ENCODE measurements at places on chromosomes 7 and 10.

DNA sequence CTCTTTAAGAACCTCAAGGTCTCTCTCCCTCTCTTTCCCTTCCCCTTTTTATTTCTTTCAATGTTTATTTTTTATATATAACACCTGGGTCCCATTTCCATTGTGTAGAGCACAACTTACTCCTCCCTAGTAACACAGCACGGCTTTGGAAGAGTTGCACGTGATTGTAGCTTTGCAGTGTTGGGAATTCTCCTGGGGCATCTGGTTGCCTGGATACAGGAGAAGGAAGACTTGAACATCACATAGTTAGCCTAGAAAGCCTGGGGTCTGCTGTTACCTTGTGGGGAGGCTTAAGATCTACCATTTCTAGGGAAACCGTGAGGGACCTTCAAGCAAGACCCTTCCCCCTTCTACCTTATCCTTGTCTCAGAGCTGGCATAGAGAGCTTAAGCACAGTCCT is 41.1 kb upstream of the NFKB2 start:
- DNase-seq: no peak

- DNase-seq: no peak
Measured at GRCh38 chr10:112004075-112004474, 179.5 kb downstream of the GPAM start.

- no peak for DNase-seq
Measured at GRCh38 chr10:75611993-75612372, 180.6 kb downstream of the LRMDA start.

GRCh38 chr10:73866621-73867020 is 7.7 kb downstream of the CAMK2G start:
- no peak for DNase-seq

DNA sequence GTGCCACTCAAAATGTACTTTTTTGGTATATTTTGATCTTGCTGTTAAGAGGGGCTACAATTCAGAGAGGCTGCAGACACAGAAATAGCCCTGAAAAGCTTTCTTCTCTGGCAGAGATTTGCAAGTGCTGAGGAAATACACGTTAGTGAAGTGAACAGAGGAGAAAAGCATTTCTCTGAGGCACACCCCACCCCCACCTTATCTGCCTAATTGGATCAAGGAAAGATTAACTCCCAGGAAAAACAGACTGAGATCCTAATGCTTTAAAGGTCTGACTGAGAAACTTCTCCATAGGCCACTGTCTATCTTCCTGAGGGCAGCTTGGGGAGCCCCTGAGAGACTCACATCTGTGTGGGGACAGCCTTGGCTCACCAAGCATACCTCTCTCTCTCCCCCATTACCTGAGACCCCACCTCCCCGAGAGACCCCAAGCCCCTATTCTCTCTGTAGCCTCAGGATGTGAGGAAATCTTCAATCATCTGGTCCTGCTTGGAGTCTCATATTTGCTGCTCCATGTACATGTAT is 14.8 kb upstream of the AKR1C3 start:
- no peak for DNase-seq

GRCh38 chr7:27141923-27142579 is 1.4 kb downstream of the HOXA5 start:
- DNase-seq: no peak
